ENCODE measurements at places on chromosomes 6 and 20.

DNA sequence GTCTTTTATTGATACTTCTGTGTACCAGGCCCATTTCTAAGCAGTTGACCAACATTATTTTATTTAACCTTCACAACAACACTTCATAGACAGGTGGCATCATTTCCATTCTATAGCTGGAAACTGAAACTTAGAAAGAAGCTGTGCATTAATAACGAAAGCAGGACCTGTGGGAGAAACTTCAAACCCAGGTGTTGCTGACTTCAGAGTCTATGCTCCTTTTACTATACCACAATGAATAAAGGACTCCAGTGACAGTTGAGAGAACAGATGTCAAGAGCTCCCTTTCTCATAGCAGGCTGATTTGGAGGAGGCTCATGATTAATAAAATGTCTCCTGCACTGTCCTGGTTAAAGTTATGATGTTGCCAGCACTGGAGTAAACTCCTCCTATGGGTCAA, 56.6 kb upstream of the POU3F2 start:
- no peak for DNase-seq

DNA sequence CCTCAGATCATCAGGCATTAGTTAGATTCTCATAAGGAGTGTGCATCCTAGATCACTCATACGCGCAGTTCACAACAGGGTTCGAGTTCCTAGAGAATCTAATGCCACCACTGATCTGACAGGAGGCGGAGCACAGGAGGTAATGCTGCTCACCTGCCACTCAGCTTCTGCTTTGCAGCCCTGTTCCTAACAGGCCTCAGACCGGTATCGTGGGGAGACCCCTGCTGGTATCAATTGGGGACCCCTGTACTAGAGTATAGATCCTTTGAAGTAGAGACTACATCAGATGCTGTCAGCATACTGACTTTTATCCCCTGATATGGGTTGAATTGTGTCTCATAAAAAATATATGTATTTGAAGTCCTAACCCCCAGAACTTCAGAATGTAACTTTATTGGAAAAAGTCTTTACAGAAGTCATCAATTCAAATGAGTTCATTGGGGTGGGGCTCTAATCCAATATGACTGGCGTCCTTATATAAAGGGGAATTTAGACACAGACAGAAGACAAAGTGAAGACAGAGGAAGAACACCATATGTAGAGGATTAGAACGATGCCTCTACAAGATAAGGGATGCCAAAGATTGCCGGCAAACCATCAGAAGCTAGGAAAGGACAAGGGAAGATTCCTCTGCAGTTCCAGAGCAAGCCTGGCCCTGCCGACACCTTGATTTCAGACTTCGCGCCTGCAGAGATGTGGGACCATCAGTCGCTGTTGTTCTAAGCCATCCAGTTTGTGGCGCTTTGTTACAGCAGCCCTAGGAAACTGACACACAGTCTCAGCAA, 104.4 kb upstream of the BTBD3 start:
- no peak for DNase-seq

DNA sequence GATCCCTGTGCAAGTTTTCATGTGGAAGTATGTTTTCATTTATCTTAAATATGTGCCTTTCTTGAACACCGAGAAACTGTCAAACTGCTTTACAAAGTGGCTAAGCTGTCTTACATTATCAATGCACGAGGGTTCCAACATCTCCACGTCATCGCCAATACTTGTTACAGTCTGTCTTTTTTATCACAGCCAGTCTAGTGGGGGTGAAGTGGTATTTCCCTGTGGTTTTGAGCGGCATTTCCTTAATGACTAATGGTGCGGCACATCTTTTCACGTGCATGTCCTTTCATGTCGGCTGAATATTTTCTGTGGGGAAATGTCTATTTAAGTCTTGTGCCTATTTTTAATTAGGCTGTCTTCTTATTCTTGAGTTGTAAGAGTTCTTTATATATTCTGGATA, 280.4 kb downstream of the FOXC1 start:
- no peak for DNase-seq

DNA sequence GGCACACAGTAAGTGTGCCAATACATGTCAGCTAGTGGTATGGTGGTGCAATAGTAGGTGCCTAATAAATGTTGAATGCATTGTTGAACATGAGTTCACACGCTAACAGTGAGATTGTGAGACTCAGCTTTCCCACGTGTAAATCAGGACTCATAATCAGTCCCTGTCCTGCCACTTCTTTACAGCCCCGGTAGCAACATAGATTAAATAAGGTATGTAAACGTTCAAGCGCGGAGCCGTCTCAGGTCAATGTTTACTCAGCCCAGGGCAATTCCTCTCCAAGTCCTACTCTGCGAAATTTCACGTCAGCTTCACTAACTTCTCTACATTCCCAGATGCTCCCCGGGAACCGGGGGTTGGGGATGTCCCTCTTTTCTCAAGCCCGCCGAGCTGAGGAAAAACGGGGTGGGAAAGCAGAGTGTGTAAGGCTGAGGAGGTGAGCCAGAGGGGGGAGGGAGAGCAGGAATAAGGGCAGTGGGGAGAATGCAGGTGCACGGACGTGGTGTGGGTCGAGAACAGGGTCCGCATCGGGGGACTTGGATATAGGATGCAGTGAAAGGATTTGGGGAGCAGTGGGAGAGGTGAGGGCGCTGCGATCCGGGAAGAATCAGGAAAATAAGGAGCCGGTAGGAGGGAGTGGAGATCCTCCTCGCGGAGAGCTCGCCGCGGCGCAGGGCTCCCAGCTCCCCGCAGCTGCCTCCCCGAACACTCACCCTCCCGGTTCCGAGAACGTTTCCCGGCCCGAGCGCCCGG, 544 bp upstream of the TP53INP2 start:
- DNase-seq = no peak

GRCh38 chr6:109236115-109237076, 141.1 kb downstream of the CEP57L1 start:
- no peak for DNase-seq

DNA sequence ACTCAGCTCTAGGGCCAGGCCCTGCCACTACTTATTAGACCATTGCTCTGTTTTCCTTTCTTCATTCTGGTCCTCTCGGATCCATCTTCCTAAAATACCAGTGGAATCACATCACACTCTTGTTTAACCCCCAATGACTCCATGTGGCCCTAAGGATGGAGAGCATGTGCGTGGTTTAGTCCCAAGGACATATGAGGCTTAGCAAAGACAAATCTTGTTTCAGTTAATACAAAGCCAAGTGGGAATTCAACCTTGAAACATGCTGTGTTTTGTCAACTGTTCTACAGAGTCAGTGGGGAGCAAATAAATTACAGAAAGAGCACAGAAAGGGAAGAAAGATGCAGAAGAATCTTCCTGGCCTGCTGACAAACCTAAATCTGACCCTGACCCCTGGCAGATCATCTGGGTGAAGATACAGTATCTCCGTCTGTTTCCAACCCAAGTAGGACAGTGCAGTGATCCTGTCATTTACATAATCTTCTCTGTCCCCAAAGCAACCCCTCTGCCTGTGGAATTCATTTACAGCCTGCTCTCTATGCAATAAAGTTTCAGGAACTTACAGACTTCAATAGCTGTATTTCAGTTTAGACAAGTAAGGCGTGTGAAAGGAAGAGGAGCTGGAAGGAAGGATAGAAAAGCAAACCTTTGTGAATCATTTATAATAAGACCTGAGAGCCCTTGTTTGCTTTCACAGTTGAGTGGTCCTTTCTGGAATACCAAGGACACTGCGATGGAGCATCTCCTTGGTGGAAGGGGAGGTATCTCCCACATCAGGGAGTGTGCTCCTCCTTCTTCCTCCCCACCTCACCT, 144.0 kb downstream of the THBS2 start:
- no peak for DNase-seq

DNA sequence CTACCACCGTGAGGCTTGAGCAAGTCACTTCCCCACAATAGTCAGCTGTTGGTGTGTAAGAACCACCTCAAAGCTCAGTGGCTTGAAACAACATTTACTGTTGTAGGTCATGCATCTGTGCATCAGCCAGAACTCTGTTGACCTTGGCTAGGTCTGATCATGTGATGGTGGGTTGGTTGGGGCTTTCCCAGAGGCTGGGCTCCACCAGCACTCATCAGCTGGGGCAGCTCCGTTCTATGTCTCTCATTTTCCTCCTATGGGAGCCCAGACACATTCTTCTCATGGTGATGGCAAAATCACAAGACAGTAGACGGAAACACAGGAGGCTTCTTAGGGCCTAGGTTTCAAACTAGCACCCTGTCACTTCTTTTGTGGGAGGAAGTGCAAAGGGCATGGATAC, 42.8 kb upstream of the PSMF1 start:
- no peak for DNase-seq

DNA sequence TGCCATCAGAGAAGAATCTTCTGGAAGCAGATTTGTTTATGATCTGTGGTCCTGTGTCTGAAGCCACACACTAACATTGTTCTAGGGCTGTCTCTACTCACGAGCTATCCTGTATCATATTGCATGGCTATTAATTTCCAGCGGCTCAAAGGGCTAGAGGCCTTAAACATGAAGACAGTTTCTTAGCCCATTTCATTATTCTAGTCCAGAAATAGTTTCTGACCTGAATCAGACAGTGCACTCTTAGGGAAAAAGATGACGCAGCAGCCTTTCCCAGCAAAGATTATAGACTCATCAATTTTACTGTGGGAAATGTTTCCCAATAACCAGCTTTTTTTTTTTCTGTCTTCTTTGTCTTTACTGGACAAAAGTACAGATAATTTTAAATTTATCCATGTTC, 105.3 kb upstream of the SUPT3H start:
- no peak for DNase-seq

DNA sequence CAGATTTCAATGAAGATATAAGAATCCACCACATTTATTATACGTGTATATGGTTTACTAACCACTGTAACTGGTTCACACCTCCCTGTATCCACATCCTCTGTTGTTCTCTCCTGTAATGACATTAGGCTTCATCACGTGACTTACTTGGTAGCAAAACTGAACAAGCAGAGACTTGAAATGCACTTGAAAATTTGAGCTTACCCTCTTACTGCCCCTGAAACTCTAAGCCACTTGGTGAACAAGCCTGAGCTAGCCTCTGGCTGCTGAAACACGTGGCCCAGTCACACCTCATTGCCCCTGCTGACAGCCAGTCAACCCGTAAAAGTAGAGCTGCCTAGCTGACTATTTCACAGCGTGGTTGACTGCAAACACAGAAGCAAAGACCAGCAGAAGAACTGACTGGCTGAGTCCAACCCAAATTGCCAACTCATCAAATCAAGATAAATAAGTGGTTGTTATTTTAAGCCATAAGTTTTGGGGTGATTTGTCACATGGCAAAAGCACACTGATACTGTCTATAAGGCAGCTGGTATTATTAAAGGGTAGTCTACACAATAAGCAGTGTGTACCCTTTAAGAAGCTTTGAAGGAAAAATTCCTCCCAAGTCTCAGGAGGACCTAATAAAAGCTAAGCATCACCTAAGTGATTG, 109.0 kb downstream of the RALGAPA2 start:
- no peak for DNase-seq

DNA sequence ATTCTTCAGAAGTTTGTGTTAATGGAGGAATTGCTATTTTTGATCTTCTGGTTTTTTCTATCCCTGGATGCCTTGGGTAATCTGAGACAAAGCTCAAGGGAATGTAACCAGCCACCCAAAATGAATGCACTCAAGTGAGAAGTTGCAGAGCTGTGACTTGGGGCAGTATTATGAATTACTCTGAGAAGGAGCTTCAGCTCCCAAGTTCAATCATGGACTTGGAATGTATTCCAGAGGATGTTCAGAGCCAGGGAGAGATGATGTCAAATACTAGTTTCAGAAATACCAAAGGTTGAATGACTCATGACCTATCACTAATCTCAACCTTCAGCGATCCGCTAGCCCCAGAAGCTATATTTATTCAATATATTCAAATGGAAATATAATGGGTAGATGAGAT, 375.2 kb upstream of the PLCB4 start:
- no peak for DNase-seq

- DNase-seq = no peak
Observed at GRCh38 chr6:142420802-142421201, 119.0 kb downstream of the ADGRG6 start.

- no peak for DNase-seq
Observed at GRCh38 chr6:163017801-163018200, 290.0 kb downstream of the PACRG start.

GRCh38 chr20:23308908-23309307, 41.7 kb upstream of the NXT1 start:
- no peak for DNase-seq

DNA sequence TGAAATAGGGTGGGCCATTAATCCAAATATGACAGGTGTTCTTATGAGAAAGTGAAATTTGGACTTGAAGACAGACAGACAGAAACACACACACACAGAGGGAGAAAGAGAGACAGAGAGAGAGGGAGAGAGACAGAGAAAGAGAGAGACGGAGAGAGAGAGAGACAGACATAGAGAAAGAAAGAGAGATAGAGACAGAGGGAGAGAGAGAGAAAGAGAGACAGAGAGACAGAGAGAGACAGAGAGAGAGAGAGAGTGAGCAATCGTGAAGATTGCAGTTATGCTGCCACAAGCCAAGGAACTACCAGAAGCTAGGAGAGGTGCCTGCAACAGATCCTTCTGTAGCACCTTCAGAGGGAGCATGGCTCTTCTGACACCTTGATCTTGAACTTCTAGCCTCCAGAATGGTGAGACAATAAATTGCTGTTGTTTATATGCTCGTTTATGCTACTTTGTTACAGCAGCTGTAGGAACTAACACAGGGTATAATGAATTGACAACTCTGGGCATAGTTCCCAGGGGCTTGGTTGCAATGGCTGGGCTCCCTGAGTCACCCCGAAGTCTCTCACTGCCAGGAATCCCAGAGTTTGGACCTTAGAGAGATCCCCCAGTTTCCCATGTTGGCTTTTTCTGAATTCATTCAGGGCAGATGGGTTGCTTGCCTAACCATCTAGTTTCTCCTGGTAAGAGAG, 44.7 kb upstream of the ECI2 start:
- DNase-seq = no peak

GRCh38 chr6:118467181-118467580, 80.9 kb upstream of the PLN start:
- DNase-seq = no peak

DNA sequence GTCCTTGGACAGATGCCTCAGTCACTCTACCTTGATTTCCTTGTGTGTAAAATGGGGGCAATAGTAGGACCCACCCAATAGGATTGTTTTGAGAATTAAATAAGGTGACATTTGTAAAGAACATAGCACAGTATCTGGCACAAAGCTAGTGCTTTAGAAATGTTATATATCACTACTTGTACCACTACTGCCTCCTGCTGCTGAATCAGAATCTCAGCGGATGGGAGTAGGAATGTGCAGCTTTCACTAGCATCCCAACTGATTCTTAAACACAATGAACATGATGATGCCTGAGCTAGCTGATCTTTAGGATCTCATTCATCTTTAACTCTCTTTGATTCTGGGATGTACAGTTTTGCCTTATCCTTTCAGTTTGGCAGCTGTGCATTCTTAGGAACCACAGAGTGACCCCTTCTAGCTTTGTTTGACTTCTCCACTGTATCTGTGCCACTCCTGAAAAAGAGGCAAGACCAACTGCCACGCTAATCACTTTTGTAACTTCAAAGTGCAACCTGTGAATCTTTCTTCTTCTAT, 7.2 kb downstream of the PBOV1 start:
- no peak for DNase-seq

Measured in stimulated activated CD8-positive, alpha-beta memory T cell treated with anti-CD3 and anti-CD28 coated beads, Interleukin-7, amount 100 ng/mL, for 24 hours (primary cell).